Stimulated activated CD4-positive, alpha-beta T cell treated with anti-CD3 and anti-CD28 coated beads, Interleukin-15, amount 100 ng/mL, for 24 hours (primary cell): ENCODE measurements at places on chromosomes 3 and 15.

DNA sequence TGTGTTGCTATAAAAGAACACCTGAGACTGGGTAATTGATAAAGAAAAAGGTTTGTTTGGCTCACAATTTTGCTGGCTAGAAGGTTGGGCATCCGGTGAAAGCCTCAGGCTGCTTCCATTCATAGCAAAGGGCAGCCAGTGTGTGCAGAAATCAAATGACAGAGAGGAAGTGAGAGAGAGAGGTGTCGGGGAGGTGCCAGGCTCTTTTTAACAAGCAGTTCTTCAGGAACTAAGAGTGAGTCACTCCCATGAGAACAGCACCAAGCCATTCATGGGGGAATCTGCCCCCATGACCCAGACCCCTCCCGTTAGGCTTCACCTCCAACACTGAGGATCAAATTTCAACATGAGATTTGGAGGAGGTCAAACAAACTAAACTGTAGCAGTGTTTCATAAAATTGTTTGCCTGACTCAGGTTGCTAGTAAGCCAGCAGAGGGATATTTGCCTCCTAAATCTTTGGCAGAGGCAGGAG lies 4.5 kb upstream of the PARP15 start:
- DNase-seq: peak; percentile 37

DNA sequence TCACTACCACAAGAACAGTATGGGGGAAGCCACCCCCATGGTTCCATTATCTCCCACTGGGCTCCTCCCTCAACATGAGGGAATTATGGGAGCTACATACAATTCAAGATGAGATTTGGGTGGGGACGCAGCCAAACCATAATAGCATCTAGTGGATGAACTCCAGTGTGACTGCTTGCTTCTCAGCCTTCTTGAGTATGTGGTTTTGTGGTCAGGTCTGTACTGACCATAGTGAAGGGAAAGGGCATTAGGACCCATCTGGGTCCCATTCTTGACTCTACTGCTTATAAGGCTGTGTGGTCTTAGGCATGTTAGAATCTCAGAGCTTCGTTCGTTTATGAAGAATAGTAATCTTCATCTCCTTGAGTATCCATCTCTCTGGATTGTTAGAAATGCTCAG lies 81.4 kb downstream of the CGNL1 start:
- DNase-seq: no peak

- DNase-seq: no peak
Measured at GRCh38 chr3:119322021-119322834, 28.0 kb downstream of the ARHGAP31 start.

DNA sequence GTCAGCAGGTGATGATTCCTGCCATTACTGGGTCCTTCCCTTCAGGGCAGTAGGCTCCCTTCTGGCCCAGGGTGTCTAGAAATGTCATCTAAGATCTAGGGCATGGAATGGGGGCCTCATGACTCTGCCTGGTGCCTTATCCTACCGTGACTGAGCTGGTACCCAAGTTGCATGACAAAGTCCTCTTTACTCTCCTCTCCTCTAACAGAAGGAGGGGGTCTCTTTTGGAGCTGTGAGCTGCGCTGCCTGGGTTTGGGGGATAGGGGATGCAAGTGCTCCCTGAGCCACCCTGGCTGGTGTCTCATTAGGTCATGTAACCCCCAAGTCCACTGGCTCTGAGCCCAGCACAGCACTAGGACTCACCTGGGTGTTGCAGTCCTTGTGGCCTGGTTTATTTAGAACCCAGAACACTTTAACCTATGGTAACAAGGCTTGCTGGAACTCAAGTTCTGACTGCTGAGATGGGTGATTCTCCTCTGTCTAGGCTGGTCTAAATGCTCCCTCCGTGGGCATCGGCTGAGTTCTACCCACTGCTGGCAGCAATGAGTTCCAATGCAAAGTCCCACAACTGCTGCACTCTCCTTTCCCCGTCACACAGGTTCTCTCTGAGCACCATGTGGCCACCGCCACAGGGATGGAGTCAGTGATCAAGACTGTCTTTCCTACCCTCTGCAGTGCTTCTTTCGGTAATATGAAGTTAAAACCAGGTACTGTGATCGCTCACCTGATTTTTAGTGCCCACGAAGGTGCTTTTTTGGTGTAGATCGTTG lies 34.0 kb downstream of the XXYLT1 start:
- DNase-seq: no peak

DNA sequence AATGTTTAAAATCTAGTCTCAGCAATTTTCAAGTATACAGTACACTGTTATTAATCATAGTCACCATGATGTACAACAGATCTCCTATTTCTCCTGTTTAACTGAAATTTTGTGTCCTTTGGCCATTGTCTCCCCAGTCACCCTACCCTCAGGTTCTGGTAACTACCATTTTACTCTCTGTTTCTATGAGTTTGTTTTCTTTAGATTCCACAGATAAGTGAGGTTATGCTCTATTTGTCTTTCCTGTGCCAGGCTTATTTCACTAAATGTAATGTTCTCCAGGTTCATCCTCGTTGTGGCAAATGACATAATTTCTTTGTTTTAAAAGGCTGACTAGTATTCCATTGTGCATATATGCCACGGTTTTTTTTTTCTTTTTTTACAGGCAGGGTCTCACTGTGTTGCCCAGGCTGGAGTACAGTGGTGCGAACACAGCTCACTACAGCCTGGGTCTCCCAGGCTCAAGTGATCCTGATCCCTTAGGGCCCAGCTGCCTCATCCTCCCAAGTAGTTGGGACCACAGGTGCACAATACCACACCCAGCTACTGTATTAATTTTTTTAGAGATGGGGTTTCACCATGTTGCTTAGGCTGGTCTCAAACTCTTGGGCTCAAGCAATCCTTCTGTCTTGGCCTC lies 50.0 kb downstream of the RAB7A start:
- no peak for DNase-seq

DNA sequence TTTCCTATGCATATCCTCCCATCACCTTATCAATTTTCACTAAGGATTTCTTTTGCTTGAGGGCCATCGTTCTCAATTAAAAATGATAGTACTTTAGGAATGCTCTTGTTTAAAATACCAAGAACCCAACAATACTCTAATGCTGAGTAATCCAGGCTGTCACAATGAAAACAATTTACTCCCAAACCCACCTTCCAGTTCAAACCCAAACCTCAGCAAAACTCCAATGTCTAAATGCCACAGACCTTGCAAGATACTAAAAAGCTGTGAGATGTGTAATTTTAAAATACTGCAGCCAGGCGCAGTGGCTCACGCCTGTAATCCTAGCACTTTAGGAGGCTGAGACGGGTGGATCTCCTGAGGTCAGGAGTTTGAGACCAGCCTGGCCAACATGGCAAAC lies 889.8 kb downstream of the ROBO1 start:
- no peak for DNase-seq

DNA sequence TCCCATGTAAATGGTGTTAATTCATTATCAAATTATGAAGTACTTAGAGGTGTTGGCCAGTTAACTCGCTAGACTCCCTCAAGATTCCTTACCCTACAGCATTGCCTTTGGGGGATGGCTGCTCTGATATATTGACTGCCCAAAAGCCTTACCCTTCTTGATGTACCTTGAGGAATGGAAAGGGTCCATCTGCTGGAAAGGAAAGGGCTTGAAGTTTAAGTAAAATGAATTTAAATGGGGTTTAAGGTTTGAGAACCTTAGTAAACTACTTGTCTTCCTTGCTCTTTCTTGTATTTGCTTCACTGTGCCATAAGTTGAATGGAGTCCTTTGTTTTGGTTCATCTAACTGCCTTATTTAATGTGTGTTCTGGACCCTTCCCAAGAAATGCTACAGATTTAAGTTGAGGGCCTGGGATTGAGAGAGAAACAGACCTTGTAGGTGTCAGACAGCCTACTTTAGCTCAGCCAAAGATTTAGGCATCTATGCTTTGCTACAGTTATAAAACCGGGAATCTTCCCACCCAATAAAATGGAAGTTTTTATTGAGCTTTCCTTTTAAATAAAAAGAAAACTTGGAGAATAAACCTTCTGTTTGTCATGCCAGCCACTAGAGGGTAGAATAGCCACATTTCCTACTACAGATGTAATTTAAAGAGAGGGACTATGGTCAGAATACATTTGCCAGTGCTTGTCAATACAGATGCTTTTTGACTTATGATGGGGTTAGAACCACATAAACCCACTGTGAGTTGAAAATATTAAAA lies 25.3 kb downstream of the CMSS1 start:
- DNase-seq: no peak

DNA sequence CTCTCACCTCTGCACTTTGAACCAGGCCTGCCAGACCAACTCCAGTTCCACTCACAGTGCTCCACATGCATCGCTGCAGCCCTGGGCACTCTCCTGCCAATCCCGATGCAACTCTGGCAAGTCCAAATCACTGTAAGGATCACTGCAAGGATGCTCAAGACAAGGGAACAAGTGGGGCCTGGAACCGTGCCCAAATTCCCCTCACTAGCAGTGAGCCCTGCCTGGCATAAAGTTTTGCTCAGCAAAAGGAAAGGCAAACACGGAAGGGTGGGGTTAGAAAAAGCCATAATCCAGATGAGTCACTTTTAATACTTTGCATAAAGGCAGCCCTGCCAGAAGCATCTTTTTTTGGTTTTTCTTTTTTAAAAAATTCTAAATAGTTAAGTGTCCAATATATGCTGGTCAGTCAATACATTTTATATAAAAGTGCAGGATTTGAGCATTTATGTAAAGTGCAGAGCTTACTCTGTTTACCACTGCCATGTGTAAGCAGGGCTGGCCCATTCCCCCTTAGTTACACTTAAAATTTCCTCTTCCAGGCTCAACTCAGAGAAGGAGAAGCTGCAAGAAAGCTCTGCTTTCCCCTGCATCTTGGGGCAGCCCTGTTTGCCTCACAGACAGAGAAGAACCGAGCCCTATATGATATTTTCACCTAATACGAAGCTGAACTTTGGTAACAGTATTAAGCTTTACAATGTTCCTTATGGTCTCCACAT lies 102.2 kb downstream of the CD47 start:
- no peak for DNase-seq

DNA sequence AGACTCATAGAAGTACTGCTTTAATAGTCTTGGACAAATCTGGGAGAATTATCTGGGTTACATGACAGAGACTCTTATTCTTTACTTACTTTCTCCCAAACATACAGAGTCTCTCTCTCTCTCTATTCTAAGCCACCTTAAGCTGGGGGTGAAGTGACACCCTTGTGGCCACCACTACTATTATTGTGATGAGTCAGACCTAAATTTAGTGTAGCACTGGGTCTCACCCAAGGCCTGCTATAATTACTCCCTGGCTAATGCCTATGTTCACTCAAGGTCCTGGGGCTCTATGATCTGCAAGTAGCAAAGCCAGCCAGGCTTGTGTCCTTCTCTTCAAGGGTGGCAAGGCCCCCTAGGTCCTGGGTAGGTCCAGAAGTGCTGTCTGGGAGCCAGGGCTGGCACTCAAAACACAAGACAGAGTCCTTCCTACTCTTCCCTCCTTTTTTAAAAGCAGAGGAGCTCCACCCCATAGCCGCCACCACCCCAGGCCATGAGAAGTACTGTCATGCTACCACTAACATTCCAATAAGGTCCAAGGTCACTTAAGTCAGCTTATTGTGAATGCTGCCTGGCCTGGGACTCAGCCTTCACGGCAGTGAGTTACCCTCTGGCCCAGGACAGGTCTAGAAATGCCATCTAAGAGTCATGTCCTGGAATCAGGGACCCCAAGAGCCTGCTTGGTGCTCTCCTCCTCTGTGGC lies 183.6 kb downstream of the POLQ start:
- no peak for DNase-seq

GRCh38 chr3:10693457-10693856 lies 122.6 kb upstream of the SLC6A11 start:
- DNase-seq: no peak

GRCh38 chr3:138975351-138975750 lies 28.3 kb downstream of the FOXL2NB start:
- no peak for DNase-seq

- no peak for DNase-seq
Measured at GRCh38 chr3:72593881-72594397, 254.3 kb downstream of the SHQ1 start.

GRCh38 chr3:36488077-36488789 lies 107.9 kb downstream of the STAC start:
- no peak for DNase-seq

DNA sequence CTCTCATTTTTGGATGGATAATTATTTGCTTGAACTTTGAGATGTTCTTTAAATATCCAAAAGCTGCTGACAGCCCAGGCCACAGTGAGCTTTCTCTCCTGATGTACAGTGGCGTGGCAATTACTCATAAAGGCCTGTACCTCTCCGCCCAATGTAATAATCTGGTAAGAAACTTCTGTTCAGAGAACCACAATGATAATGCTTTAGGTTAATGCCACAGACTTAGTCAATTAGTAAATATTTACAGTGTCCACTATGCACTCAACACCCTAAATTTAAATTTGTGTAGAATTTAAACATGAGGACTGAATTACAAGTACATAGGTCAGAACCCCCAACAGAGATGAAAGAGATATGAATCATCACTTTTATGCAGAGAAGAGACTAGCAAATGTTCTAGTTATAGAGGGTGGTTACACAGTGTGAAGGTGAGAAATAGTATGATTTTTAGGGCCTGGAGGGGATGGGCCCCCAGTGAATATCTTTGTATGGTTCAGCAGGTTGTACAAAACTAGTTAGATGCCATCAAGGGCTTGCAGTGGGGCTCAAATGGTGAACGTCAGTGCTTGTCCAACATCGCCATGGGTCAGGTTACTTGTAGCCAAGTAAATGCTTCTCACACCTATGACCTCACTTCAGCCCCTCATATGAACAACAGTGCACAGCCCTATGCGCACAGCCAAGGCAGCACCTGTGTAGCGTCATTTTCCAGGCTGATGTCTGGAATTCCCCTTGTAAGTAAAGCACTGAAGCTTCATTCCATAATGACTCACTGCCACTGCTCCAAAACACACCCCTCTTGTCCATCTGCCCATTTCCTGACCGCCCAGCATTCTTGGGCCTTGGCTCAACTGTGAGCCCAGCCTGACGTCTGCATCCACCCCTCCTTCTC lies 13.3 kb downstream of the ABHD2 start:
- DNase-seq: no peak

- DNase-seq: no peak
Measured at GRCh38 chr3:151016478-151016795, 43.9 kb upstream of the CLRN1 start.

DNA sequence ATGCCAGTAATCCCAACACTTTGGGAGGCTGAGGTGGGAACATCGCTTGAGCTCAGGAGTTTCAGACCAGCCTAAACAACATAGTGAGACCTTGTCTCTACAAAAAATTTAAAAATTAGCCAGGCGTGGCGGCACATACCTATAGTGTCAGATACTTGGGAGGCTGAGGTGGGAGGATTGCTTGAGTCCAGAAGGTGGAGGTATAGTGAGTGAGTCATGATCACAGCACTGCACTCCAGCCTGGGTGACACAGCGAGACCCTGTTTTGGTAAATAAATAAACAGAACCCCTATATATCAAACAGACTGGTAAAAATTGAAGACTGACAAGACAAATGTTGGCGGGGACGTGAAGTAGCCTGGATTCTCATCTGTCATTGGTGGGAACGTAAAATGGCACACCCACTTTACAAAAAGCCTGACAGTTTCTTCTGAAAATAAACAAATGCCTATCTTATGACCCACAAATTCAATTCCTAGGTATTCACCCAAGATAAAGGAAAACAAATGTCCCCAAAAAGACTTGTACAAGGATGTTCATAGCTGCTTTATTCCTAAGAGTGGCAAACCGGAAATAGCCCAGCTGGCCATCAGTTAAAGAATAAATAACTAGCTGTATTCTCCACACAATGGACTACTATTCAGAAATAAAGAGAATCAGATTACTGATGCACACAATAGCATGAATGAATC lies 47.0 kb upstream of the GK5 start:
- no peak for DNase-seq
